Kasumi-1 (cell line): ENCODE measurements at places on chromosomes 1 and 21.

GRCh38 chr1:205422993-205423642 is 1.3 kb upstream of the LEMD1 start:
- no peak for DNase-seq

- no peak for DNase-seq
Observed at GRCh38 chr1:230629511-230629910, 12.8 kb upstream of the COG2 start.

- DNase-seq, result no peak
Observed at GRCh38 chr1:73205294-73205973, 923.1 kb upstream of the NEGR1 start.

GRCh38 chr1:156760092-156760795 is 7.1 kb upstream of the PRCC start:
- no peak for DNase-seq

DNA sequence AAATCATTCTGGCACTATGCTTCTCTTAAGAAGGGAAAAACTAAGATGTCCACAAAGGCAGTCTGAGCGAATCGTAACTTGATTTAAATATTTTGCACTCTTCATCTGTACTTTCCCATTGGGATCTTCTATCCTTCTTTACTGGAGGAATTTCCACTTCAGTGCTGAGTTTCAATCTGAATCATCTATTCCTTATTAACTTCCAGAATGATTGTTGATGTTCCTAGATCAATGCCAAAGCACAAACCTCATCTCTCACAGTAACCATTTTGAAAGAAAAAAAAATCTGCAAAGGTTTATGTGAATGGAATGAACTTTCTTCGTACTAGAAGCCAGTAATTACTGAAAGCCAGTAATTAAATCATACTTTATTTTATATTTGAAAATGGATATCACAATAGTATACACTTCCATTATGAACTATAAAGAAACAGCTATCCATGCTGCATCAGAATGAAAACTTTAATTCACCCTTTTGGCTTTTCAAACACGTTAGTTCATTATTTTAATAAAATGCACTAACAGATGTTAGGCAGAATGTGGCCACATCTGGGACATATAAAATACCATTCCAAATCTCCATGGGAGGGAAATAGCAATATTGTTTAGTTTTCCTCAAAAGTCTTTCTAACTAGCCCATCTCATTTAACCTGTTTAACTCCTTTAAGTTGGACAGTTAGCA is 5.5 kb upstream of the RNF2 start:
- DNase-seq, result no peak

DNA sequence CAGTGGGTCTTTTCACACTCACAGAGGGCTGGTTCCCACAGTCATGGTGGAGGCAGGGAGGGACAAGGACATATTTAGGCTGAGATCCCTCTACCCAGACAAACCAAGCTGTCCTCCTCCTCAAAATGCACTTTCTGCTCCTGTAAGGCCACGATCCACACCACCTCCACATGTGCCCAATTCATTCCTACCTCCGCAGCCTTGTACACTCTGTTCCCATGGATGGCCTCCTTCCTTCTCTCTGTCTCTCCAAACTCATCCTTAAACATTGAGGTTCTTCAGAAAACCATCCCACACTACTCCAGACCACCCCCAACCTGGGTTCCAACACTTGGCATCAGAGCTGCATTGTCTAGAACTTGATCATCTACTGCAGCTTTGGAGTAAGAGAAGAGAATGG is 404.3 kb upstream of the BEND5 start:
- no peak for DNase-seq

- DNase-seq, result no peak
Observed at GRCh38 chr1:89701746-89702241, 68.9 kb downstream of the LRRC8C start.

GRCh38 chr1:26035959-26036755 is 9.8 kb downstream of the SLC30A2 start:
- DNase-seq, result peak; percentile 43

DNA sequence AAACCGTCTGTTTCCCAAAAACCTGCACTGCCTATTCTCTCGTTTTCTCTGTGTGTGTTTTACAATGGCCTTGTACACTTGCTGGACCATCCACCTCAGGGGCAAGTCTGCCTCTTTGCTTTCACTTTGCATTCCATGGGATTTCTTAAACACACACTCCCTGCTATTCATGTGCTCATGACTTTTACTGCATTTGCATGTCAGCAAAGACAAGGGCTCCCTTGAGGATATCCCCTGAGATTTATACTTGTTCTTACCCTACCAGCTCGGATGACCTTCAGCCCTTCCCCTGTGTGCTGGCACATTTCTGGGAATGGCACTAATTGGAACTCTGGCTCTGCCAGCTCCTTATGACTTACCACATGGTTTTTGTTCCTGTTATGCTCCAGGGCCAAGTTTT is 386.9 kb downstream of the AMY1C start:
- DNase-seq, result no peak
